ENCODE measurements at places on chromosomes 6 and 20.

DNA sequence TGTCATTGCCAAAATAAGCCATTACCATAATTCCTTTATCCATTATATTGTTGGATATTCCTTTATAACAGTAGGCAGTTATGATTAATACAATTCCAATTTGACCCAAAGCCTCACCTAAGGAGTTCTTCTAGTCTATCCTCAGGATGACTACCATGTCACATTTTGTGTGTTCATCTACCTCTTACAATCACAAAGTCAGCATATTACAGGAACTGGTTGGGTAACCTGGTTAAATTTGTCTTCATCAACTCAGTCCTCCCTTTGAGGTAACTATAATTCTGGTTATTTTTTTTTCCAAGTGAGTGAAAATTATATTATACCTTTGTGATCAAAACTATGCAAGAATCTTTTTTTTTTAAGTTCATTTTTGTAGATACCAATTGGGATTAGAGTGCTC, 540.5 kb downstream of the BTBD3 start:
- H3K27ac ChIP-seq, result no peak overlapping the region
- no peaks in the 10 kb centered on the region for H3K27me3 ChIP-seq
- no peak for DNase-seq
- H3K36me3 ChIP-seq, result no peaks in the 10 kb centered on the region

- no peak overlapping the region for H3K4me3 ChIP-seq
- peaks cover 20% of the 10 kb centered on the region for H3K36me3 ChIP-seq
- peaks cover 9% of the 10 kb centered on the region for H3K4me1 ChIP-seq
- DNase-seq, result no peak
Observed at GRCh38 chr6:127277878-127278843, 11.5 kb downstream of the RNF146 start.

- no peak overlapping the region for H3K27ac ChIP-seq
- H3K4me1 ChIP-seq, result no peaks in the 10 kb centered on the region
- no peaks in the 10 kb centered on the region for H3K36me3 ChIP-seq
Observed at GRCh38 chr20:64133951-64134407, 26.6 kb upstream of the NPBWR2 start.

DNA sequence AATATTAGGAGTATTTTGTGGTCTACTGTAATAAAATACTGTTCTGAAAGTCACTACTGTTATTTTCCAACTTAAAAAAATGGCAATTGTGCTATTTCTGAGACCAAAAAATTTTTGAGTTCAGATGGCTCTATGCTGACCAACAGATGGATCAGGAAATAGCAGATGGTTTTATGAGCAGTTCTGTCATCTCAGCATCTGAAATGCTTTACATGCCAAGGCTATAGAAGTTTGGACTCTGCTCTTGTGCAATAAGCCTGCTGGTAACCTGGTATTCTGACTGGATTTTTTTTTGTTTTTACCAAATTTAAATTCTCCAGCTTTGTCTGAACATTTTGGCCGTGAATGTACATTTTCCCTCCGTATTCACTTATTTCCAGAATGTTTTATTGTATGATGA, 1127.5 kb downstream of the GRIK2 start:
- no peak overlapping the region for H3K27ac ChIP-seq
- H3K36me3 ChIP-seq, result no peaks in the 10 kb centered on the region
- DNase-seq, result no peak
- H3K4me3 ChIP-seq, result no peak overlapping the region
- H3K27me3 ChIP-seq, result no peaks in the 10 kb centered on the region
- H3K4me1 ChIP-seq, result no peaks in the 10 kb centered on the region

GRCh38 chr20:22825076-22825475, 210.0 kb upstream of the SSTR4 start:
- no peaks in the 10 kb centered on the region for H3K36me3 ChIP-seq
- no peaks in the 10 kb centered on the region for H3K27me3 ChIP-seq
- no peak for DNase-seq
- no peak overlapping the region for H3K4me3 ChIP-seq
- H3K4me1 ChIP-seq, result no peaks in the 10 kb centered on the region

DNA sequence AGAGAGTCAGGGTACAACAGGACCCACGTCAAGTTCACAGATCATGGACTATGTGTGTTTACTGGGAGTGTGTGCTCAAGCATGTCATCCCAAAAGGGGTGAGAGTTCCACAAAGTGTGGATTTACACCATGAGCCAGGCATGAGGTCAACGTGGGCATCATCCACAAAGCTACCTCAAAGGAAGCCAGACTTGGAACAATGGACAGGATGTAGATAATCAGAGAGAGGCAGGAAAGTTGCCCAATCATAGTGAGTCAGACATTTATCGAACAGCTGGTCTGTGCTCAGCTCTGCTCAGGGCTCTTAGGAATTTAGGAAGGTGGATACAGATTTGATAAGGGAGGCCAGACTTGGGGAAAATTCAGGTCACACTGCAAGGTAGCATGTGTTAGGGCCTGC, 317.2 kb upstream of the CDYL start:
- DNase-seq, result no peak
- no peaks in the 10 kb centered on the region for H3K36me3 ChIP-seq
- H3K4me3 ChIP-seq, result no peak overlapping the region
- no peaks in the 10 kb centered on the region for H3K27me3 ChIP-seq

DNA sequence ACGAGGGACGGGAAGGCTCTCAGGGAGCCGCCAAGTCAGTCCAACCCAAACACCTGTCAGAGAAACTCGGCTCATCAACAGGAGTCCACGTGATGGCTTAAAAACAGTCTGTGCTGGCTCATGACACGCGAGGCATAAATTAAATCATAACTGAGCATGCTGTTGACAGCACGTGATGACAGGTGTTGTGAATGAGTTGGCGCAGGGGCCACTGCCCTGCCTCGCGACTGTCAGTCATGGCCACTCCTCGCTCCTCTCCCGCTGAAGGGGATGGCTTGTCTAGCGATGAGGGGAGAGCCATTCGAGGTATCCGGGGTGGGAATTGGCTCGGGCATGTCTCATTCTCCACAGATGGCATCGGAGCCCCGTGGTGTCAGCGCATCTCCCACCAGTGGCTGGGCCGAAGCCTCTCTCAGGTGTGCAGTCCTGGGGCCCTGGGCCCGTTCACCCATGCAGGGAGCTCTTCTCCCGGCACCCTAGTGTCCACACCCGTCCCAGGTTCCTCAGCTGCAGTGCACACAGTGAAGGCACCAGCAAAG, 313.3 kb downstream of the BMP7 start:
- DNase-seq, result no peak
- no peak overlapping the region for H3K4me3 ChIP-seq
- H3K27me3 ChIP-seq, result peaks cover 33% of the 10 kb centered on the region
- no peak overlapping the region for H3K27ac ChIP-seq
- H3K4me1 ChIP-seq, result no peaks in the 10 kb centered on the region

DNA sequence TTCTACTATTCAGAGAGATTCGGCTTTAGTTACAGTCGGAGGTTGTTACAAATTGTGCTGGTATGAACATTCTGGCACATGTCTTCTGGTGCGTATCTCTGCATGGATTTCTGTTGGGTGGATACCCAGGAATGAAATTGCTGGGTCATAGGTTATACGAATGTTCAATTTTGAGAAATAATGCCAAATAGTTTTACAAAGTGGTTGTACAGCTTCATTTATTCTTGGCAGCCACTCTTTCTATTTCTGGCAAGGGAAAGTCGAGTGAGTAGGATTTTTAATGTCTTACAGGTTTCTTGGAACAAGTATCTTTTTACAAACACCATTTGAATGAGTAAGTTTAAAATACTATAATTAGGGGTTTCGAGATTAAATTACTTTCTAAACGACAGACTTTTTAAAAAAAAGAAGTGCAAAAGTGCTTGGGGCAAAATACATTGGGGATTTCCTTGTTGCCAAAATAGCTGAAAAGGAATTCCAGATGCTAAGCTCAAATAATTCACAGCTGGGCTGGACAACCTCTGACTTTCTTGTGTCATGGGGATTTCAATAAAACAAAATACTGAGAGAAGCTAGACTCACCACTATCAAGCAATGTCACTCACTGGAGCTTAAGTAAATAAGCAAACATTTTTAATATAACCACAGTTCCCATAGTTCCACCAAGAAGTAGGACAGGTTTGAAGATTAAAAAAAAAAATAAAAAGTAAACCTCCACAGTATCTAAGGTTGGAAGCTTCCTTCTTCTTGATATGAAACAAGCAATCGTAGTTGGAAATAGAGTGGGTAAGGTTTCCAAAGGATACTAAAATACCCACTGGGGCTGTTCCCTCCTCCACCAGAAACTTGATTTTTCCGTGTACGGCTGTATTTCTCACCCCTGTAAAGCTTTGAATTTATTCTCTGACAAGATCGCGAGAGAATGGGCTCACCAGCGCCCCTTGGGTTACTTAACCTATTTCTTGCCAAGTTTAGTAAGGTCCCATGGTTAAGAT, 21.6 kb upstream of the GFOD1 start:
- H3K4me1 ChIP-seq, result no peaks in the 10 kb centered on the region
- H3K4me3 ChIP-seq, result no peak overlapping the region
- no peaks in the 10 kb centered on the region for H3K27me3 ChIP-seq

Data from tibial artery (tissue), 4 donors.